ENCODE measurements at places on chromosomes 6 and 20.
A peak's percentile ranks its signal among the peaks of the same experiment; 100 is the strongest.

GRCh38 chr20:21399005-21399475 is 1.7 kb upstream of the NKX2-4 start:
- no peak for DNase-seq

GRCh38 chr6:136793363-136793762 is 1.1 kb upstream of the MAP3K5 start:
- DNase-seq, result peak; percentile 68

DNA sequence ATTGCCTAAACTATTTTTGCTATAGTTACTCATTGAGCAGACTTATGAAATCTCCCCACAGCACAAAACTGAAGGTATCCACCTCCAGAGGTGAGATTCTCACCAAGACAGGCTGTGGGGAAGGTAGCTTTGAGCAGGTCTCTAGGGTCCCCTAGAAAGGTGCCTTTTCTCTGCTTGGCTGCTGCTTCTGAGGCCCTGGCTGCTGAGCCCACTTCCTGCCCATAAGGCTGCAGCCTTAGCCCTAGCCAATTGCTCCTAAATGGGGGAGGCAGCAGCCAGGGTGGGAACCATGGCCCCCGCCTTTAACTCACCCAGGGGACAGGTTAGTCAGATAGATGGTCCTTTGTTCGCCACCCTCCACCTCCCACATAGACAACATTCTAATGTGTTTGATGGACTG is 3.6 kb downstream of the NT5E start:
- no peak for DNase-seq

DNA sequence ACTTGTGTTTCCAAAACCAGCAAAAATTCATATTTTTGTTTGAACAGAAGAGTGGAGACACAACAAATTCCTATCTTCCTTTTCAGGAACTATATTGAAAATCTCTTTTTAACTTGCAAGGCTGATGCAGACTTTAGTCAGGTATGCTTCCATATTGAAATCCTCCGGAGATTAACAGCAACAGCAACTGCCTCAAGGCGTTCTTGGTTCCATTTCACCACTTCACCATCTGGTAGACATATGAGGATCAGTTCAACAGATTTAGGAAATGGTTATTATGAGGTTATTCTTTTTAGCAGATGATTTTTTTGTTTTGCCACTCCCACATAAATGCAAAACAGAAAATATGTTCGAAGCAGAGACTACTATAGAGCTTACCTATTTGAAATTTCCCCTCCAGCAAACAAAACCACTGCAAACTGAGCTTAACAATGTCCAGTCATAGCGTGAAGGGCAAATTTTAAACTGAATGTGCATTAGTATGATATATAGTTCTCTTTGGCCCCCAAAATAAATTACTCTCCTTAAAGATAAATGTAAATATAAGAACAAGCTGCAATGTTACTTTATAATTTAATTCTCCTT is 520.5 kb upstream of the ADGRB3 start:
- DNase-seq, result no peak

DNA sequence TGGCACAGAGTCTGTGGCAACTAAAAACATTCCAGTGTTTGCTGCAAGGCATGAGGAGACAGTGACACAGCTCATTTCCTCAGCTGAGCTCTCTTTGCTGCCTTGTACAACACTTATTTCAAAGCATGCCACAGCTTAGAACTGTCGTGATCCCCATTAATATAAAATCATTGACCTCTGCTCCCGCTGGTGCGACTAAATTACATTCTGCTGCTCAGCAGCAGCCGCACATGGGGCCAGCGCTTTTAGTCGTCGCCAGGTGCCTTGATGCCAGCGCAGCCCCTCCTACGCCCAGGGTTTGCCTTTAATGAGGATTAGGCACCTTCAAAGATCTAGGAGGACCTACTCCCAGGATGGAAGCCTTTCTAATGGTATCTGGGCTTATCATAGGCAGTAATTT is 717.9 kb upstream of the POU3F2 start:
- no peak for DNase-seq

GRCh38 chr6:45200510-45200909 is 127.6 kb upstream of the RUNX2 start:
- DNase-seq, result no peak

DNA sequence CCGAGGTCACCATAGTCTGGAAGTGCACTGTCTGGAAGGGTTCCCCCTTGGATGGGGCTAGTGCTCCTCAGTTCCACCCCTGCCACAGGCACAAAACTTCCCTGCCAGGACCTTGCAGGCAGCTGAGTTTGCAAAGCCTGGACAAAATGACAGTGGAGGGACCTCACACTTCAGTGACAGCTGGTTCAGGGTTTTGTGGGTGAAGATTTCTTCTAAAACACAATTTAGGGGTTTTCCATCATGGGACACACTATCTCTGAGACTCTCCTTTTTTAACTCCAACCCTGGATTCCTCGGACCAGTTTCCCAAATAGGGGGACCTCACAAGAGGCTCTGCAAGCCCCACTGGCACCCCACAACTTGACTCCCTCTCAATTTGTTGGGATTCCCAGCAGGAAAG is 33.6 kb upstream of the PREX1 start:
- no peak for DNase-seq

DNA sequence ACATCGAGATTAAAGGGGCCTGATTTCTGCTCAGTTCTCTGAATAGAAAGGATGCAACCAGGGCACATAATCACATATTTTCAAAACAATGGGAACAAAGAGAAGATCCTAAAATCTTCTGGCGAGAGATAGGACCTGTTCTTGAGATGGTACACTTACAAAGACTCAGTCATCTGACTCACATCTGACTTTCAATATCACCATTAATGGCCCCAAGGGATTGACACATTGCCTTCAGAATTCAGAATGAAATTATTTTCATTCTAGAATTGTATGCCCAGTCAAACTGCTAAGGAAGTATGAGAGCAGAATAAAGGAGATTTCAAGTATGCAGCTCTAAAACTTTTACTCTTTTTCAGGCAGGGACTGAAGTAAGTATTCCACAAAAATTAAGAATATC is 240.7 kb upstream of the POU3F2 start:
- no peak for DNase-seq

GRCh38 chr6:125839879-125840278 is 49.1 kb downstream of the NCOA7 start:
- DNase-seq, result no peak

DNA sequence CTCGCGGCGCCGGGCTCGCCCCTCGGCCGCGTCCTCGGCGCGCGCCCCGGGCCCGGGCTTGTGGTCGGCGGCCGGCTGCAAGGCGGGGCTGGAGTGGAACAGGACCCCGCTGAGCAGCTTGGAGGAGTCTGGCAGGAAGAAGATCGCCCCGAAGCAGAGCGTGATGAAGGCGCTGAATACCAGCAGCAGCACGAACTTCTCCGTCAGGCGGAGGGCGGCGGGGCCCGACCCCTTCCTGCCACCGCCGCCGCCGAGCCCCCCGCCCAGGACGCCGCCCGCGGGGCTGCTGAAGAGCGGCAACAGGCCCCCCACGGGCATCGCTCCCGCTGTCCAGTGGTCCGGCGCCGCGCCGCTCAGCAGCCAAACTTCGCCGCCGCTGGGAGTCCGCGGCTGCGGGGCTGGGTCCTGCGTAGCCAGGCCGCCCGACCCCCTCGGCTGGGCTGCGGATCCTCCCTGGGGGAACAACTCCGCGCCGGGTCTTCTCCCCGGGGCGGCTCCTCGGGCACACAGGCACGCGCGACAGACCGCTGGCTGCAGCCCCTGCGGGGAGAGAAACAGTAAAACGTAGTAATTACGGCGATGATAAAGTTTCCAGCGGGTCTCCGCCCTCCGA is 707 bp downstream of the MAN1A1 start:
- DNase-seq, result peak; percentile 70

DNA sequence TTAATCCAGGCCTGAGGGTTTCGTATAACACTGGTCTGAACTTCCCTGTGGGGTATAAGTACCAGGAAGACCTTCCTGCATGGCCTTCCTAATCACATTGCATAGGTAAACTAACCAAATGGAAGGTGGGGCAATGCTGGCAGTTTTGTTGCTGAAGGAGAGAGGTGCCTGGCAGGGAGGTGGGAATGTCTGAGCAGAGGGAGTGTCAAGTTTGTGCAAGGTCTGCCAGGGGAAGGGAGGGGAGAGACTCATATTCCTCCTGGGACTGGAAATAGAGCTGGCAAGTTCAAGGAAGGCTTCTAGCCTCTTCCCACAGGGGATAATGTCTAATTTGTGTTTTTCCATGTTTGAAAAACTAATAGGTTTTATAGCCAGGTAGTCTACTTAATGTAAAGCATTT is 70.6 kb downstream of the HDDC2 start:
- no peak for DNase-seq

GRCh38 chr20:43840382-43841070 is 74.1 kb upstream of the TOX2 start:
- no peak for DNase-seq

DNA sequence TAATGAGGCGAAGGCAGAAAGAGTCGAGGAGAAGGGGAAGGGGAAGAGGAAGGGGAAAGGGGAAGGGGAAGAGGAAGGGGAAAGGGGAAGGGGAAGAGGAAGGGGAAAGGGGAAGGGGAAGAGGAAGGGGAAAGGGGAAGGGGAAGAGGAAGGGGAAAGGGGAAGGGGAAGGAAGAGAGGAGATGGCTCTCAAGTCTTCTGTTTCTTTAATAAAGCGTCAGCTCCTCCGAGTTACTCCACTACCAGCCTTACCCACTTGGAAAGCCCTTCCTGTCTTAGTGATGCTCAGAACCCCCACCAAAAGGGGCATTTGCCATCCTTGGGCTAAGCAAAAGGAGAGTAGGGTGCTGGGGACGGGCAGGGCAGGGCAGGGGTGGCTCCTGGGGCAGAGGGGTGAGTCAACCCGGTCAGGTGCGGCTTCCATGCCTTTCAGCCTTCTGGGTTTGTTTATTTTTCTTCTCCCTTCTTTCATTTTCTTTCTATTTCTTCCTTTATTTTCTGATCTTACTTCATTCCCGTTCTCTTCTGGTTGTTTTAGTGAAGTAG is 476 bp upstream of the CLIC5 start:
- DNase-seq, result no peak

- no peak for DNase-seq
These were observed 90.5 kb upstream of the ATXN1 start for GRCh38 chr6:16851758-16852157.

DNA sequence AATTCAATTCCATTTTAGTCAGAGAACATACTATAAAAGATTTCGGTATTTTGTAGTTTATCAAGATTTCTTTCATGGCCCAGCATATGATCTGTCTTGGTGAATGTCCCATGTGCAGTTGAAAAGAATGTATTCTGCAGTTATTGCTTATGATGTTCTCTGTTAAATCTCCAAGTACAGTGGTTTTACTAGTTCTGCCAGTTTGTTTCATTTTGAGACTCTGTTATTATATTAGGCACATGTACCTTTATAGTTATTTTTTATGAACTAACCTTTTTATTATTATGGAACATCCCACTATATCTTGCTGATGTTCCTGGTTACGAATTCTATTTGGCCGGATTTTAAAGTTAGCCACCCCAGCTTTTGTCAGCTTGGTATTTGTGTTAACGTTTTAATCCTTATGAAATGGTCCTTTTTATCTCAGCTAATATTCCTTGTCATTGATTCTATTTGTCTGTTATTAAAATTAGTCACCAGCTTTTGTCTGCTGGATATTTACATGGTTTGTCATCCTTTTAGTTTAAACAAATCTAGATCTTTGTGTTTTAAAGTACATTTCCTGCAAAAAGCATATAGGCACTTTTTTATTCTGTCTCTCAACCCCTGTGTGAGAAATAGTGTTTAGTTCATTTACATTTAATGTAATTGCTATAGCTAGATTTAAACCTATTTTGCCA is 48.9 kb downstream of the VTA1 start:
- no peak for DNase-seq

DNA sequence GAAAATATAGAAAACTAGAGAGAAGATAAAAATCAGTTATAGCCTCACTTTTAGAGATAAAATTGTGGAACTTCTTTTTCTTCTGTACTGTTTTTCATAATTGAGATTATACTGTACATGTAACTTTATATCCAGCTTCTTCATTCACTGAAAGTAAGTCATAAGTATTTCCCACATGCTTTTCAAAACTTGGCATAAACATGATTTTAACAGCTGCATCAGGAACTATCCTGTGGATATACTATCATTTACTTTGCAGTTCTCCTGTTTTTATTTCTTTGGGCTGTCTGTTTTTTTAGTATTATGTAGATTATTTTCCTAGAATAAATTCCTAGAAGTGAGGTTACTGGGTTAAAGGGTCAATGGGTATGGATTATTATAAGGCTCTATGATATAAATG is 14.8 kb downstream of the DSTN start:
- DNase-seq, result no peak

DNA sequence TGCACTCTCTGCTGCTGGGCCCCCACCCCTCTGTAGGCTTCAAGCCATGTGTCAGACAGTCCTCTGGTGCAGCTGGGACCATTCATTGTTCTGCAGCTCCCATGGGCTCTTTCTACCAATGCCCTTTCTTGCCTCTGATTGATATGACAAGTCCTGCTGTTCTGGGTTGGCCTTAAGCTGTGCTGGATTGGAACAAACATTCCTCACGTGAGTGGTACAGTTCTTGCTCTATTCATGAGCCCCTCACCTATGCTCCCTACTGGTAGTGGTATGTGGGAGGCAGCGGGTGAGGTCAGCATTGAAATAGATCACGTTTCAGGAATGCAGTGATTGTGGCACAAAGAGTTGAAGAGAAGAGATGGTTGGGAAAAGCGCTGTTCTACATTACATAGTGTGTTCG is 48.8 kb upstream of the RALY start:
- DNase-seq, result no peak

DNA sequence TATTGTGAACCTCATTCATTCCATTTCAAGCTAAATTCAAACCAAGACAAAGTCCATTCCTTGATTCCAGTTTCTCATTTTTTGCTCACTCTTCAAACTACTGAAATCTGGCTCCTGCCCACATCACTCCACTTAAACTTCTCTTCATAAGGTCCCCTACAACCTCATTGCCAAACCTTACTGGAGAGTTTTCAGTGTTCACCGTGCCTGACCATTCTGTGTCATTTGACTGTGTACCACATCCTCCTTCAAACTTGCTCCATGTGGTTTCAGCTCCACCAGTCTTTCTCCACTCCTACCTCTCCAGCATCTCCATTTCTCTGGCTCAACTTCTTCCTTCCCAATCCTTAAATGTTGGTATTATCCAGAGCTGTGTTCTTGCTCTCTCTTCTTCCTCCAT is 38.5 kb upstream of the TAB2 start:
- no peak for DNase-seq

DNA sequence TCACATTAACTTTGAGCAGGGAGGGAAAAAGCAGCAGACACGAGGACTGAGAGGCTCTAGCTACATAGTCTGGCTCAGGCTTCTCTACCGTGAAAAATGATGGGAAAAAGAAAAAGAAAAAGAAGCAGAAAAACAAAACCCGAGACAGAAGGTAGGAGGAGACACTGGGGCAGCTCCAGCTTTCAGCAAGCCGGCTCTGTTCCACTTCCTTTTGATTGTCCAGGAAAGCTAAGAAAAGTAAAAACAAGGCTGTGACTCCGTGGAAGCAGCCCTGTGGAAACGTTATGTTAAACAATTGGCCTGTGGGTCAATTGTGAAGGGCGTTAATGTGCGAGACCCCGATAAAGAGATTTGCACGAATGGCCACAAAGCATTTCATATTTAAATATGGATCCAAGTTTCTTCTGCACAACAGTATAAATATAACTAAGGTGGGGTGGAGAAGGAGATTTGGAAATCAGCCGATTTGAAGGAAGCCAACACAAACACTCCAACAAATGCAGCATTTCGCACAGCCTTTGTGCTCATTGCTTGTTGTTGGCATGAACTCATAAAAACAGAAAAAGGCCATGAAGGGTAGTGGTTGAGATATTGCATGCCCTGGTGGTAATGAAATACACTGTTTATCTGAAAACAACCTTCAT is 236.9 kb upstream of the JAG1 start:
- no peak for DNase-seq

GRCh38 chr6:163965426-163966348 is 551.2 kb downstream of the QKI start:
- no peak for DNase-seq

Data from activated effector memory CD4-positive, alpha-beta T cell treated with anti-CD3 and anti-CD28 coated beads, Interleukin-2, amount 50 U/mL, for 16 hours (primary cell).